Stimulated activated CD8-positive, alpha-beta memory T cell treated with anti-CD3 and anti-CD28 coated beads, Interleukin-4, amount 100 ng/mL, for 4 hours (primary cell): ENCODE measurements at places on chromosomes 7 and 10.

DNA sequence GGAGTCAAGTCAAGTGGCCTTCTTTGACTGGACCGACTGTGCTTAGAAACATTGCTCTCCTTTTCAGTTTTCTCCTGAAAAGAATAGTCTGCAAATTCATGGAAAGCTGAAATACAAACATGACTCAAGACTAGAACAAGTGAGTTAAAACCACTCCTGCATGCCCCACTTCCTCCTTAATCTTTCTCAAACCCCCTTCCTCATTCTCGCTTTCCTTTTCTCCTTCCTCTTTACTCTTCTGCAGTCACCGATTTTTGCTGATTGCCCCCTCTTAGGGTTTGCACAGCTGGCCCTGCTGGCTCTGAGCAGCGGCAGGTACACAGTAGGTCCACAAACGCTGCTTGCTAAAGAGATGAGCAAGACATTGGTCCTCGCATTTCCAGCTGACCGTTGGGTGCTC is 34.8 kb upstream of the MKI67 start:
- no peak for DNase-seq

DNA sequence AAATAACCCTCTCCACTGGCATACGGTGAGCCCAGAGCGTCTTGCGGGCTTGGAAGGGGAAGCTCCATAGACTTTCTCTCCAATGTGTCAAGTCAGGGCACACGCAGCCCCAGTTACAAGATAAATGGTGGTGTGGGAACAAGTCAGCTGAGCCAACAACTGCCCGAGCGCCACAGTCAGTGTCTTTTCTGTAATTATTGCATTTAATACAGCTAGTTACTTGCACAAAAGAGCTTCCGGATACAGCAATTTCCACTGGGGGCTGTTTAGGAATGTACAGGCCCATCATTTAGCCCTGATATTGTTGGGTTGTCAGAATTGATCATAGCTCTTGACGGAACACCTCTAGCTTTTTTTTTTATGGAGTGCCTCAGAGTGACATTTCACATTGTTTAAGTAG is 193.5 kb upstream of the SP8 start:
- no peak for DNase-seq

- no peak for DNase-seq
Measured at GRCh38 chr10:91983416-91983815, 59.8 kb downstream of the BTAF1 start.

GRCh38 chr7:45155357-45155900 is 2.2 kb upstream of the RAMP3 start:
- no peak for DNase-seq

GRCh38 chr7:17256375-17256774 is 42.1 kb upstream of the AHR start:
- no peak for DNase-seq

GRCh38 chr10:5528989-5529701 is 4.4 kb downstream of the CALML3 start:
- no peak for DNase-seq

DNA sequence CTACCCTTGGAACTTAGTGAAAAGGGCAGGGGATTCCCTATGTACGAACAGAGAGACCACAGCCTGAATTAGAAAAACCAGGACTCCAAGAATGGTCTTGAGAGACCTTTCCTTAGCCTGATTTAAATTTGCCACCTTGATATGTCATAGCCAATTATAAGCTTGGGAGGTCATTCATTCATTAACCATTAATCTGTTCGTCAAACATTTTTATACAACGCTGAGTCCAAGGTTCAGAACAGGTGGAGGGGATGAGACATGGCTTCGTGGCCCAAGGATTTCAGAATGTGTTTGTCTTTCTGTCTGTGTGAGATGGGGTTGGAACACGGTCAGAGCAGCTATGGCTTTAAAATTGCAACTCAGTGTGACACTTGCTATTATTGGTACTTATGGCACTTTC is 158.0 kb downstream of the PAXIP1 start:
- DNase-seq: no peak

GRCh38 chr7:4650433-4651047 is 31.6 kb upstream of the FOXK1 start:
- DNase-seq: no peak

DNA sequence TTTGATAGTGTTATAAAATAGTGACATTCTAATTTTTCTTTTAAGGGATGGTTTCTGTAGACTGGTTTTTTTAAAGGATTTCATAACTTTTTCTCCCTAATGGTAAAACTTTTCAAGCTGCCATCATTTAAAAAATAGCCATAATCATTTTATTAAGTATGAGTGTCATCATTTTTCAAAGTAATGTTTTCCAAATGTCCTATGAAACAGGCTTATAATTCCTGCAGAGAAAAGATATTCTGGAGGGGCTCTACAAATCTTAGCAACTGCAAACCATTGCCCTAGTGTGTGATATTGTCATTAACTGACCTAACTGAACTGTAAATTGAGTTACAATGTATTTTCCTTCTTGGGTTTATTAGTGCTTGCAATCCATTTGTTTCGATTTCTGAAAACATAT is 226.0 kb downstream of the BBS9 start:
- no peak for DNase-seq

GRCh38 chr10:43110338-43111071 is 27.7 kb upstream of the CSGALNACT2 start:
- DNase-seq: no peak

GRCh38 chr10:66982792-66983474 is 57.1 kb downstream of the LRRTM3 start:
- no peak for DNase-seq
